Smooth muscle cell of bladder (primary cell): ENCODE measurements at places on chromosomes 1 and 21. TPM values are rescaled to one million over a fixed set of nuclear protein-coding genes. Genes with fewer than 3 reads are reported as not detected.

Gene NFIA
- total RNA-seq: 4.0 and 5.1 TPM in 2 replicates

Gene MAP3K21
- total RNA-seq: 0.46 and 0.57 TPM in 2 replicates

Gene BEST4
- under 0.01 TPM in 1 of 2 replicates, not detected in the other for total RNA-seq

Gene FOXD2
- total RNA-seq: under 0.01 TPM in 1 of 2 replicates, not detected in the other

Gene CTH
- total RNA-seq: 4.7 and 7.1 TPM in 2 replicates
